T-helper 17 cell (primary cell): ENCODE measurements at places on chromosomes 7 and 10.

GRCh38 chr7:19623676-19624075 is 85.2 kb downstream of the POLR1F start:
- DNase-seq, result no peak

DNA sequence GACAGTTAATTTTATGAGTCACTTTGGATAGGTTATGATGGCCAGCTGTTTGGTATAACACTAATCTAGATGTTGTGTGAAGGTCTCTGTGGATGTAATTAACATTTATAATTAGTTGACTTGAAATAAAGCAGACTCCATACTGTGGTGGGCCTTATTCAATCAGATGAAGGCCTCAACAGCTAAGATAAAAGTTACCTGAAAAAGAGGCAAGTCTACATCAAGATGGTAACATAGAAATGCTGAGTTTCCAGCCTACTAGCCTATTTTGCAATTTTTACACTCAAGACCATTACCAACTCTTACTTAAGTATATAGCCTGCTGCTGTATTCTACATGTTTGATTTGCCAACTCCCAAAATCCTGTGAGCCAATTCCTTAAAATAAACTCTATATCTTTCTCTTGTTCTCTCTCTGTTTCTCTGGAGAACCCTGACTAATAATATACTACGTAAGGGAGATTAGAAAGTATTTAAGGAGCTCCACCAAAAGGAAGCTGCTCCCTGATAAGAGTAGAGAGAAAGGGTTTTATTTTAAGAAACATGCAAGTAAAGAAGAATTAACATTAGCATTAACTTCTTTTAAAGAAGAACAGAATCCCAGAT is 42.7 kb downstream of the ZNF438 start:
- DNase-seq, result no peak

DNA sequence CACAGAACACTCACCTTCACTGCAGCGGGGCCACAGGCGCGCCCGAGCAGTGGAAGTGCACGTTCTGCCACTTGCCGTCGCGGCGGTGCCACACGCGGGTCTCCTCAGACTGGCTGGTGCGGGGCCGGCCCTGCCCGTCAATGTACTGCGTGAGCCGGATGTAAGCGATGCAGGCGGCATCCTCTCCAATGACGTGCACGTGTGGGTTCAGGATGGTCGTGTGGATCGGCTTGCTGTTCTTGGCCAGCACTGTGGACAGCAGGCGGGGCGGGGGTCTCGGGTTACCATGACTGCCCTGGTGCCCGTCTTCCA is 19.2 kb downstream of the YKT6 start:
- DNase-seq, result no peak

DNA sequence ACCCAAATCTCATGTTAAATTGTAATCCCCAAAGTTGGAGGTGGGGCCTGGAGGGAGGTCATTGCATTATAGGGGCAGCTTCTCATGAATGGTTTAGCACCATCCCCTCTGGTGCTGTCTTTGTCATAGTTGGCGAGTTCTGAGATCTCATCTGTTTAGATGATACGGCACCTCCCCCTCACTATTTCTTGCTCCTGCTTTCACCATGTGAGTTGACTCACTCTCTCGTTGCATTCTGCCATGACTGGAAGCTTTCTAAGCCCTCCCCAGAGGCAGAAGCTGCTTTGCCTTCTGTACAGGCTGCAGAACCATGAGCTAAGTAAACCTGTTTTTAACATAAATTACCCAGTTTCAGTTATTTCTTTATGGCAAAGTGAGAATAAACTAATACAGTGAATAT is 18.9 kb upstream of the ZNF138 start:
- no peak for DNase-seq

- no peak for DNase-seq
These were observed 84.0 kb downstream of the NRBF2 start for GRCh38 chr10:63217120-63217605.
